Cerebellum (tissue), 4 donors: ENCODE measurements at places on chromosomes 13 and 19. TPM values are rescaled to one million over a fixed set of nuclear protein-coding genes. Genes with fewer than 3 reads are reported as not detected.

- DNase-seq, result no peak
Measured at GRCh38 chr13:103033999-103034398, 32.2 kb downstream of the SLC10A2 start.

GRCh38 chr13:97148894-97149293, 73.2 kb upstream of the MBNL2 start:
- no peak for DNase-seq

GRCh38 chr13:27559719-27560118, 60.6 kb downstream of the LNX2 start:
- DNase-seq, result no peak

- no peak for DNase-seq
Measured at GRCh38 chr19:48127561-48127960, 16.9 kb upstream of the PLA2G4C start.

- DNase-seq, result no peak
Measured at GRCh38 chr19:45786533-45786894, 4.2 kb upstream of the DMPK start.

- DNase-seq, result peak; percentile 78
Measured at GRCh38 chr19:19447536-19448237, 42.2 kb downstream of the GATAD2A start.

- peak; percentile 86 for DNase-seq
Measured at GRCh38 chr19:17680230-17680722, 7.9 kb downstream of the UNC13A start.

GRCh38 chr13:32297206-32297605, 18.0 kb downstream of the ZAR1L start:
- DNase-seq, result no peak

GRCh38 chr13:96984051-96984508, 10.2 kb downstream of the OXGR1 start:
- no peak for DNase-seq

- DNase-seq, result no peak
Measured at GRCh38 chr13:105491345-105491744, 1044.1 kb downstream of the EFNB2 start.

GRCh38 chr13:44667943-44668342, 91.8 kb upstream of the TSC22D1 start:
- no peak for DNase-seq

GRCh38 chr19:53057904-53058580, 13.5 kb downstream of the ERVV-2 start:
- peak; percentile 66 for DNase-seq

- no peak for DNase-seq
Measured at GRCh38 chr13:97849305-97849704, 104.2 kb upstream of the IPO5 start.

GRCh38 chr13:111123649-111124048, 8.5 kb downstream of the ARHGEF7 start:
- DNase-seq, result no peak

DNA sequence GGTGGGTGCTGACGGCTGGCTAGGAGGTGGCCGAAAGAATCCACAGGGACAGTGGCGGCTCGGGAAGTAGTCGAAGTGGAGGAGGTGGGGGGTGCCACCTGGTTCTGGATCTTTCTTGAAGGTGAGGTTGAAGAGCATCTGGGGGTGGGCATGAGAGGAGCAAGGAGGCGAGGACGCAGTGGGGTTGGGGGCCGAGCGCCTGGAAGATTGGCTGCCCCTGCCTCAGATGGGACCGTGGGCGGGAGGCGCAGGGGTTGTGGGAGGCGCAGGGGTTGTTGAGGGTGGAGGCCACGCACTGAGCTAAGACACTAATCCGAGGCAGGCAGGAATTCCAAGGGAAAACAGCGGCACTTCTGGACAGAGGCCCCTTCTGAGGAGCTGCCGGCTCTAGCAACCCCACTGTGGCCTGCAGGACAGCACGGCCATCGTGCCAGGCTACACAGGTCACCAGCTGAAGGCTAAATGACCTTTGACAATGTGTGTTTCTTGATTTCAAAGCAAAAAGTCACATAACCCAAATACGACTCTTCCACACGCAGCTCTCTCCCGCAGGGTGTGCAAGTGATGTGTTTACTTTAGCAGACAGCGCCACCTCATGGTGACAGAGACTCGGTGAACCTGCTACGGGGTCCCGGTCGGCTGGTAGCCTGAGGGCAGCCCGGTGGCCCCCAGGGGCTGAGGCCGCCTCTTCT, 44.1 kb upstream of the RANBP3 start:
- DNase-seq, result peak; percentile 48

DNA sequence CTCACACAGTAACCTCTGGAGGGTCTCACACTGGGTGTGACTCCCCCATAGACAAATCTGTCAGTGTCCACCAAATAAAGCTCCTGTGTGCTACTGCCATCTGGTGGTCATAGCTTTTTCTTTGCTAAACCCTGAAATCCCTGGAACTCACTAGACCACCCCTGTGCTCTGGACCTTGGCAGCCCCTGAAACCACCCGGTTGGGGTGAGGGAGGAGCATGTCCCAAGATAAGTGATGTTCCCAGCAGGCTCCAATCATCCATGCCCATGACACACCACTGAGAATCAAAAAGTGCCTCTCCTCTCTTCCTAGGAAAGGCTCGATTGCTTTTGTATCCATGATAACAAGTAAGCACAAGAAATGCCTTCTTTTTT, 6.5 kb upstream of the HSD17B14 start:
- DNase-seq, result peak; percentile 66

GRCh38 chr19:11451871-11452619, 16.6 kb downstream of the PRKCSH start:
- DNase-seq, result no peak

DNA sequence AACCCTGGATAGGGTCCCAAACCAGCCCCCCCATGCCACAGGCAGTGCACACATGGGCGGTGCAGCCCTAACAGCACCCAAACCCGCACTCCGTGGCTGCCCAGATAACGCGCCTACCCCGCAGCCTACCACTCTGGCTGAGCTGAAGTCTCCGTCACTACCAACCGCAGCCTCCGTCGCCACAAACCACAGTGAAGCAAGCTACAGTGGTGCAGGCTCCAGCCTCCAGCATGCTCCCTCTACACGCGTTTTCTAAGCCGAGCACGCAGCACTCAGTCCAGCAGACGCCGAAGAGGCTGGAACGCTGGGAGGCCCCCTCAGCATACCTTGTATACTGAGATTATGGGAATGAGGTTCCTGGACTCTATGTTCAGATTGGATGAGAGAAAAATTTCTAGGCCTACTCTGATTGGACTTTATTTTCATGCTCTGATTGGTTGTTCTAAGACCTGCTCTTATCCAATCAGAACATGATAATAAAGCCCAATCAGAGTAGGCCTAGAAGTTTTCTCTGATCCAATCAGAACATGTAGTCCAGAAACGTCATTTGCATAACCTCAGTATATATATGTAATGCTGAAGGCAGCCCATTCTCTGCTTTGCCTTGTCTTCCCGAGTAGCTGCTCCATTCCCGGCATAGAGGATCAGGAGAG, 56.7 kb upstream of the C1QTNF9B start:
- no peak for DNase-seq

DNA sequence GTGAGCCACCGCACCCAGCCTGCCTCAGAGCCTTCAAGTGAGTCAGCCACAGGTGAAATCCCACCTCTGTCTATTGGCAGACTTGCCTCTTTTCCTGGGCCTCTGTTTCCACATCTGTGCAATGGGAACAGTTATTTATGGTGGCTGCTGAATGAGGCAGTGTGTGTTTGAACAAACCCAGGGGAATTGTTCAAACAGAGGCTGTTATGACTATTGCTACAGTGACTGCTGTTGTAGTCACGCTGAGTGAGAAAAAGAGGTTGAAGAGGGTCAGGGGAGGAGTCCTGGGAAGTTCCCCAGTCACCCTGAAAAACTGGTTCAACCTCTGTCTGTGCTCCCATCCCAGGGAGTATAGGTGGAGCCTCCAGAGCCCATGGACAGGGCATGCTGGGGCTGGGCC, at the start of gene CEACAM19:
Gene CEACAM19 (plus strand): TSS at position 83 of the 400 bp plus-strand sequence. CDS start 450 bp downstream, outside the sequence.
- no peak for DNase-seq

- DNase-seq, result no peak
Measured at GRCh38 chr13:36360903-36361302, 14.7 kb upstream of the SPART start.

- DNase-seq, result no peak
Measured at GRCh38 chr19:55253842-55254624, 4.8 kb downstream of the PPP6R1 start.

- DNase-seq, result no peak
Measured at GRCh38 chr13:113421673-113422270, 31.5 kb downstream of the ADPRHL1 start.

GRCh38 chr19:42989851-42990250, 36.4 kb downstream of the PSG11 start:
- no peak for DNase-seq

DNA sequence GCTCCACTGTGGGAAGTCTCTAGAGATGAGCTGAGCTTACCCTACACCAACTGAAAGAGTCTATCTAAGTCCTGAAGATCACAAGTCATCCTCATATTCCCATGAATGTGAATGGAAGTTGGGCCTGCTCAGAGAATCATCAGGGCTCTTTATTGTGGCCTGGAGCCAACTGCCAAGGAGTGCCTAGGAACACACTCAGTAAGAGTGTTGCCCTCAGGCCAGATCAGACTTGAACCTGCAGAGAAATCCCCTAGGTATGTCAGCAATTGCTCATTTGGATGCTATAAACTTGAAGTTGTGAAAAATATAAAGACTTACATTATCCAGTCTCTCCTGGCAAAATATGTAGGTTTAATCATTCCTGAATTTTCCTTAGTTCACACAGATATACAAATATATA, 1070.2 kb downstream of the EFNB2 start:
- no peak for DNase-seq

- no peak for DNase-seq
Measured at GRCh38 chr13:46822551-46822950, 25.6 kb upstream of the ESD start.

GRCh38 chr13:113939129-113939943, 34.5 kb downstream of the C13orf46 start:
- DNase-seq, result no peak

GRCh38 chr13:109384491-109385241, 401.7 kb downstream of the IRS2 start:
- DNase-seq, result no peak

DNA sequence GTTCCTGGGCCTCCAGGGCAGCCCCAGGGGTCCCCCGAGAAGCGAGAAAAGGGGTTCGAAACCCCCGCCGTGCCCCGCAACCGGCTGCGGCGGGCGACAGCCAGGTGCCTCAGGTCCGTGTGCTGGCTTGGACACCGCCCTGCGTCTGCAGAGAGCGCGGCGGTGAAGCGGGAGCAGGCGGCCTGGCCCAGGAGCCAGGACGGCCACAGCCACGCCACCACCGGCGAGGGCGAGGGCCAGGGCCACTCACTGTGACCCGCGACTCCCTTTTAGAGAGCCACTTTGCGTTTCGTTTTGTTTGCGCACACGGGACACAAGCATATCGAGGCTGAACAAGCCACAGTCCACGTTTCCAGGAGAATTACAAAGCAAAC, 110.4 kb downstream of the CRYL1 start:
- DNase-seq, result no peak

- DNase-seq, result no peak
Measured at GRCh38 chr13:51298812-51299211, 40.7 kb upstream of the SERPINE3 start.

GRCh38 chr13:79171141-79172061, 234.7 kb downstream of the RBM26 start:
- no peak for DNase-seq

DNA sequence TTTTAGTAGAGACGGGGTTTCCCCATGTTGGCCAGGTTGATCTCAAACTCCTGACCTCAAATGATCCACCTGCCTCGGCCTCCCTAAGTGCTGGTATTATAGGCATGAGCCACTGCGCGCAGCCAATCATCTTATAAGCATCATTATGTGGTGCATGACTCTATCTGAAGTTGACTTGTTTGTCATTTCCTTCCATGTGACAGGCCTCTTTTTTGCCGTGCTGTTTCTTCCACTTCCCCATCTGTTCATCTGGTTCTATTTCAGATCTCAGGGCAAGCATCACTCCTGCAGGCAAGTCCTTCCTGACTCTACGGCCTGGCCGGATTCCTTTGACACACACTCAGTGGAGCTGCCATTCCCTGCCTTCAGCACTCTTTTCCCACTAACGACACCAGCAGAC, 15.2 kb downstream of the COL5A3 start:
- DNase-seq, result no peak

GRCh38 chr19:17035842-17036424, 9.3 kb upstream of the CPAMD8 start:
- no peak for DNase-seq

DNA sequence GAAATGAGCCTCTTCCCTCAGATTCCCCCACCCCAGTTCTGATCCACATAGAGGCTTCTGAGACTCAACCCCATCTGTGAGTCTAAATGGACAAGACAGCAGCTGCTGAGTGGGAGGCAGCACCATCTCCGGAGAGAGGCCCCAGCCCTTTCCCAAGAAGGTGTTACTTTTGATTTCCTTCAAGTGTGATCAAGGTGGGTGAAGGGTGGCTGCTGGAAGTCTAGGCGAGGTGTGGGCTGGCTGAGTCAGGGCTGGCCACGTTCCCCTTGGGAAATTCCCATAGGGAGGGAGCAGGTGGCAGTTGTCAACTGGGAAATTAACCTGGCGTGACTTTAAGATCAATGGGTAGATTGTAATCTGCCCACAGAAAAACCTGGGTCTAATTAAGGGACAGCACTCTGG, 148.0 kb downstream of the FOXO1 start:
- DNase-seq, result no peak

- no peak for DNase-seq
Measured at GRCh38 chr19:10120538-10121189, 965 bp upstream of the EIF3G start.

DNA sequence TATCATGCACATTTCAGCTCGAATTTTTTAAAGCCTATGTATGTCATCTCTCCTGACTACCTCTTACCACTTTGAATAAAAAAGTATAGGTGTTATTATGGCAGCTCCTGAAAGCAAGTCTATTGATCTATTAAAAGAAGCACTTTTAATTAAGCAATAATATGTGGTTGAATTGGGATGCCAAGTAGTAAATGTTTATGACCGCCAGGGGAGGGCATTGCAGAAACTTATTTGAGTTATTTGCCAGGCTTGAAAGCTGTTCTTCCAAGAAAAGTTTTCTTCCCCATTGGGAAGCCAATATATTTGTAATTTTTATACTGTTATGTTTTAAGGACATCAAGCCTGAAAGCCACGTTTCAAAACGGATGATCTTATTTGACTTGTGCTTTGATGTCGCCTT, 88.1 kb upstream of the SOX21 start:
- DNase-seq, result no peak

The RABAC1 gene
- 62.8 TPM for total RNA-seq

The VAV1 gene
- total RNA-seq, result 1.8 TPM

The SELENOV gene
- total RNA-seq, result not detected

The CEACAM1 gene
- total RNA-seq, result 0.36 TPM

The SCGB2B2 gene
- total RNA-seq, result 1.6 TPM

The ADGRE3 gene
- not detected for total RNA-seq

The RPL18 gene
- 670 TPM for total RNA-seq

The CACNG6 gene
- total RNA-seq, result not detected

The PSG2 gene
- total RNA-seq, result not detected

The PRR36 gene
- 2.4 TPM for total RNA-seq

The PRSS57 gene
- not detected for total RNA-seq

The ZNF701 gene
- total RNA-seq, result 22.4 TPM

The CRX gene
- not detected for total RNA-seq

The GJB2 gene
- total RNA-seq, result 3.6 TPM
